ENCODE measurements at places on chromosomes 7 and 10. TPM values are rescaled to one million over a fixed set of nuclear protein-coding genes. Genes with fewer than 3 reads are reported as not detected.

DNA sequence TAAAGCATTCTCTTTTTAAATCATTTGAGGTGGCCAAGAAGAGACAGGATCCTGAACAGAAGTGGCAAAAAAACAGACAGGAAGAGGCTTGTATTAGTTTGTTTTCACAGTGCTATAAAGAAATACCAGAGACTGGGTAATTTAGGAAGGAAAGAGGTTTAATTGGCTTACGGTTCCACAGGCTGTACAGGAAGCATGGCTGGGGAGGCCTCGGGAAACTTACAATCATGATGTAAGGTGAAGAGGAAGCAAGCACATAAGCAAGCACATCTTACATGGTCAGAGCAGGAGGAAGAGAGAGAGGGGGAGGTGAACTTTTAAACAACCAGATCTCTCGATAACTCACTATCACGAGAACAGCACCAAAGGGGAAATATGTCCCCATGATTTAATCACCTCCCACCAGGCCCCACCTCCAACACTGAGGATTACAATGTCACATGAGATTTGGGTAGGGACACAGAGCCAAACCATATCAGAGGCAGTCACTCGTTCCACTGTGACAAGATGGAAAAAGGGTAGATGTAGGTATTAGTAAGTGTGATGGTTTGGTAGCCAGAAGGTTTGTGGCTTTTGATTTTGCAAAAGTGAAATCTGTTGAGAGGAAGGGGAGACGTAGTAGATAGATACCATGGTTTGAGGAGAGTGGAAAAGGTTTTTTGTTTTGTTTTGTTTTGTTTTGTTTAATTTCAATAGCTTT lies 5.1 kb downstream of the MSRB2 start:
- no peak for DNase-seq

DNA sequence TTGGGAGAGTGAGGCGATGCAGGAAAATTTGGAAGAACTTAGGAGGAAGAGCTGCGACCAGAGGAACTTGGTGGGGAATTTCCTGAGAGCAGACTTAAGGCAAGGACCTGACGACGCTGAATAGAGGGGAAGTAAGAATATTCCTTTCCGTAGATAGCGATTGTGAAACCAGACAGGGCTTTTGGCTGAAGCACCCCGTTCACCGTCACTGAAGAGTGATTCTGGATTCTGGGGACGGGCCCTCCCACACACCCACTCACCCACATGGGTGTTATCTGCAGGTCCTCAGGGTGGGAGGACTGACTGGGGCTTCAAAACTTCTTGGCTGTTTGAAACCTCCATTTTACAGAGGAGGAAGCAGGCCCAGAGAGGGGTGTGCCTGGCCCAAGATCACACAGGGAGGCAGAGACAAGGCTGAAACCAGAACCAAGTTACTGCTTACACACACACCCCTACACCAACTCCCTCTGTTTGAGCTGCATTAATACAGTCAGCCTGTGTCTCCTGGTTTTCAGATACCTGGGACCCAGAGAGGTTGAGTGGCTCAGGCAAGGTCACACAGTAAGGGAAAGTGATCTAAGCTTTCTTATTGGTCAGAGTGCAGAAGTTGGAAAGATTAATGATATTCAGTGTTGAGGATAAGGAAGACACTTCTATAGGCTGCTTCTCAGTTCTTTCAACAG lies 37.2 kb upstream of the CDH23 start:
- DNase-seq, result no peak

DNA sequence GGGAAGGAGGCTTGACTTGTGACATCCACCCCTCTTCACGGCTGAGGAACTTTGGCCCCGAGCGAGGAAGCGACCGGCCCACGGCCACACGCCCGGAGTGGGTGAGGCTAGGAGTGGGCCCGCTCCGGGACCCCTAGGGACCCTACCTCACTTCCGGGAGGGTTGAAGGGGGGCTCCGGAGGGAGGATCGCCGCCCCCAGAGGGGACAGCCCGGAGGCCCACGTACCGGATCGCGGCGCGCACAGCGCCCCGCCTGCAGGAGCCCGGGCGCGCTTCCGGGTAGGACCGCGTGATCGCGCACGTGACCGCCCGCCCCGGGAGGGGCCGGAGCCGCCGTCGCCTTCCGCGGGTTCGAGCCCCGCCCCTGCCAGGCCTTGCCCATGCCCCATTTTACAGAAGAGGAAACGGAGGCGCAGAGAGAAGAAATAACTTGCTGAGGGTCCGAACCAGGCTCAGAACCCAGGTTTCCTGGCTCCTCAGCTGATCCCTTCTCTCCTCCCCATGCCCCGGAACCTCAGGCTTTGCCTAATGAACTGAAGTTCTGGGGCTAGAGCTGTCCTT lies at the start of gene HPS1:
Gene HPS1 (minus strand): TSS at position 275 of the 561 bp plus-strand sequence. CDS start 3,695 bp downstream, outside the sequence.
- peak; percentile 97 for DNase-seq

DNA sequence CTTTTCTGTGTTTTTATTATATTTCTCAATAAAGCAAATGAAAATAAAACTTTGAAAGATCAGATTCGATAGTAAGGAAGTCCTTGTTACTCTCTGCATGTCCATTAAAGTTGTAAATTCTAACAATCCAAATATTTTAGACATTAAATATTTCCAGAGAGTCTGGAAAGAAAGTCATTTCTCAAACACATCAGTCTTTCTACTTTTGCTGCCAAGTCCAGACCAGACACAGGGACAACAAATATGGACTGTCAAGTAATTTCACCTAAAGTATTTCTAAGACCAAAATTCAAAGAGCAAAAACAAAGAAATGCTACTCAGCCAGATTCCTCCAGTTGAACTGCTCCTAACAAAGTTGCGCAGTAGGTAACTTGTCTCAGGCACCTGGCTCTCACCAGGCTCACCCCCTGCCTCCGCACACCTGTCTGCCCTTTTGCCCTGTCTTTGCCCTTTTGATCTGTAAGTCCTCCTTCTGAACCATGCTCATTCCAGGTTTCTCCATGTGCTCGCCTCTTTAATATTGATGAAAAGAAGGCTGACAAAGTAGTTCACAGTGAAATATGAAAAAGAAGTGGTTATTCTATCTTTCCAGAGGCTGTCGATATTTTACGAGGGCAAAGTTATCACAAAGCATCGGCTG lies 300.5 kb downstream of the C7orf25 start:
- no peak for DNase-seq

Gene SCIN
- 6.5 TPM for total RNA-seq

Gene SPACDR
- not detected for total RNA-seq

DNA sequence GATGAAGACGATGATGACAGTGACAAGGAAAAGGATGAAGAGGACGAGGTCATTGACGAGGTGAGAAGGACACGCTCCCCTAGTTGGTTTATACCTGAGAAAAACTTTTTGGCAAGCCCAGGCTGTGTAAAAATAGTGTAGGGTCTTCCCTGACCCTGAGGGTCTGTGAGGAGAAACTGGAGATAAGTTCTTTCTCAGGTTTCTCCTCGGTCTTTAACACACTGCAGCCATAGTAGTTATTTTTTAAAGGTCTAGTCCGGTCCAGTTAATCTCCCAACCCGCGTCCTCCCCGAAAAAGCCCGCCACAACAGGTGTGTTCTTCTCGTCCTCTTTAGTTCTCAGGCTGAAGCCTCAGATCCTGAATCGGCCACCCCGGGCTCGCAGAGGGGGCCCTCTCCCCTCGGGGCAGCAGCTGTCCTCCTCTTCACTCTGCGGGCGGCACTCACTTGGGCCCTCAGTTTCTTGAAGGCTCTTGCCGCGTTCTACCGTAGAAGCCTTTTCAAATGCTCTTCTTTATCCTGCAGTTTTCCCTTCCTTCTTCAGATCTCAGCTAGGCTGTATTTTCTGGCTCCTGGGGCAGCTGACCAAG lies 411 bp downstream of the BCCIP start:
- no peak for DNase-seq

GRCh38 chr7:140643416-140643815 lies 2.8 kb upstream of the DENND2A start:
- no peak for DNase-seq

DNA sequence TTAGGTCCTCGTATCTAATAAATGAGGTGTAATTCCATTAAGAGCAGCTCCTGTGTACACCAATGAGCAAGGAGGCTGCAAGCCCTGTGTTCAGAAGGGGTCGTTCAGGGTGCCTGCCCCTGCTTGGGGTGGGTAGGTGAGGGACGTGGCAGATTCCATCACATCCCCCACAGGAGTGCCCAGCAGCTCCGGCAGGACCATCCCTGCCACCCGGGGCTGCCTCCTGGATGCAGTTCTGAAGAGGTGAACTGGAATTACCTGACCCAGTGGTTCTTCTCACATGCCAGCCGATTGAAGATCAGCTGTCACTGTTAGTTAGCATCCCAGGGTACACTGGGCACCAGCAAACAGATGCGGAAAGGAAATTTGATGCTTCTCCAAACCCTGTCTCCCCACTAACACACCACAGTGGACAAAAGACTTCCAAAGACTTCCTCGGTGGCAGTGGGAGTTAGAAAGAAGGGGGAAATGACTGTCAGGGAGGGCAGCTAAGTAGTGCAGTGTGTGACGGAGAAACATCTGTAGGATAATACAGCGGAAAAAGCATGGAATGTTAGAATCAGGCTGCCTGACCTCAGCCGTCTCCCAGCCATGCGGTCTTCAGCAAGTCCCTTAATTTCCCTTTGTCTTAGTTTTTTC lies 313.6 kb upstream of the ZMIZ1 start:
- no peak for DNase-seq

- no peak for DNase-seq
Observed at GRCh38 chr7:35508623-35509400, 186.1 kb downstream of the HERPUD2 start.

DNA sequence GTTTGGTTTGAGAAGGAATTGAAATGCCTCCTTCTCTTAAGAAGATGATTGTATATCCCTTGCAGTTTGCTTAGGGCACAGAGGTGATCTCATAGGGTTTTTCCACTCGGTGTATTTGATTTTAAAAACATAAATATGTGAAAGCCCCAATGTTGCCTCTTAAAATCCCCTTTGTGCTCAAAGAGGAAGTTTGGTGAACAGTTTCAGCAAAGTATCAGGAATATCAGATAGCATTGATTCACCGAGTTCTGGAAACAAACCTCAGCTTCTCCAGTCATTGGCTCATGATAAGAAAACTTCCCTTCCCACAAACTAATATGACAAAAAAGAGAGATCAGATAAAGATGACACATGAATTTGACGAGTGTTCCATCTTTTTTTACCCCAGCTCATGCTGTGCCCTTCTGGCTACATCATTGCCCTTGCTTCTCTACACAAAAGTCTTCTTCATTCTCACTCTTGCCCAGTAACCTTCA lies 20.1 kb upstream of the SMNDC1 start:
- DNase-seq, result no peak

- DNase-seq, result no peak
Observed at GRCh38 chr7:108132551-108133265, 2.5 kb upstream of the LAMB4 start.

Gene VSTM4
- total RNA-seq, result 5.0 TPM

Gene CHST15
- 18.5 TPM for total RNA-seq

- DNase-seq, result no peak
Observed at GRCh38 chr7:90007831-90008230, 146.4 kb upstream of the STEAP1 start.

DNA sequence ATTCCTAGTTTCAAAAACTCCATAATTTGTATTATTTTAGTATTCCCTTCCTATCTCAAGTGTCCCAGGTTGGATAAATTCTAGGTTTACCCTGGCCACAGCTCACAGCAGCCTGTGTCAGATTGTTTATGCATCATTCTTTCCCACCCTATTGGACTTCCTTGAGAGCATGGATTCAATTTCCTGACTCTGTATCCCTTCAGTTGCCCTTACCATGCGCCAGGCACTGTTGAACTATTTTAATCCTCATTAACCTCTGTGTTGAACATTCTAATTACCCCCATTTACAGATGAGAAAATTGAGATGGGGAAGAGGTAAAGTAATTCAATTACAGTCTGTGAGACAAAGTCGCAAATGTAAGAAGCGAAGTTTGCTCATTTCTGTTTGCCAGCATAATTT lies 58.8 kb downstream of the STEAP1B start:
- DNase-seq, result no peak

- no peak for DNase-seq
Observed at GRCh38 chr10:44293306-44293778, 91.6 kb downstream of the CXCL12 start.

Gene LOXL4
- 1.8 TPM for total RNA-seq

DNA sequence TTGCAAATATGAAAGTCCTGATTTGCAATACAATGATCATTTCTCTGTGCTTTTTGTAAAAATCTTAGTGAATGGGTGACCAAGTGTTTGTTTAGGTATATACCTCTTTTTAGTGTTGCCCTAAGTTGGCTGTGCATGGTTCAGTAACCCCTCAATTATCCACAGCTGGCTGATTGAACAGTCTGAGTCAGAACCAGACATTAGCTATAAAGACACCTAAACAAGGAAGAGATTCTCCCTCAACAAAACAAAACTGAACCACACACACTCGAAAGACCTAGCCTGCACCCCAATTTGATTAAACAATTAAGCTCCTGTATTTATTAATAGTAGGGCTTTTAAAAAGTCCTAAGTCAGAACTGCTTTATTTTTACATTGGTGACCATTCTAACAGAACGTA lies 2.8 kb downstream of the RSBN1L start:
- DNase-seq, result no peak

GRCh38 chr7:155182406-155182970 lies 112.4 kb downstream of the HTR5A start:
- DNase-seq, result peak; percentile 39

Gene NPSR1
- not detected for total RNA-seq

- DNase-seq, result peak; percentile 82
Observed at GRCh38 chr10:124197371-124198124, 104.2 kb upstream of the CHST15 start.
